Right renal cortex interstitium (tissue), 3 donors: ENCODE measurements at places on chromosomes 13 and 19. TPM values are rescaled to one million over a fixed set of nuclear protein-coding genes. Genes with fewer than 3 reads are reported as not detected.
A peak's percentile ranks its signal among the peaks of the same experiment; 100 is the strongest.

LRRC25 gene
- 0.65 TPM for polyA plus RNA-seq

GRCh38 chr19:55703790-55704215 is 28.8 kb downstream of the EPN1 start:
- DNase-seq = no peak

DNA sequence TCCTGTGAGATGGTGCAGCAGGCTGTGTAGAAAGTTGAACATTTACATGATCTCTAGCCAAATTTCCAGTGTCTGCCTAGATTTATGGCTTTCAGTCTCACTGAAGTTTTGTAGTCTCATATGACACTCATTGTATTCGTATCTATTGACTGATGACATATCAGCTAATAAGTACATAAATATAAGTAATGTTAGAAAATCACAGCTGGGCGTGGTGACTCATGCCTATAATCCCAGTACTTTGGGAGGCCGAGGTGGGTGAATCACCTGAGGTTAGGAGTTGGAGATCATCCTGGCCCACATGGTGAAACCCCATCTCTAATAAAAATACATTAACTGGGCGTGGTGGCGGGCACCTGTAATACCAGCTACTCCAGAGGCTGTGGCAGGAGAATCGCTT is 54.7 kb upstream of the HTR2A start:
- no peak for DNase-seq

GRCh38 chr19:5645409-5645808 is 22.5 kb downstream of the SAFB start:
- no peak for DNase-seq

GRCh38 chr19:37986048-37986750 is 79.2 kb downstream of the SIPA1L3 start:
- DNase-seq = no peak

GRCh38 chr19:49761625-49762311 is 1.3 kb downstream of the TSKS start:
- DNase-seq = no peak

GRCh38 chr13:77861741-77862140 is 56.9 kb downstream of the EDNRB start:
- DNase-seq = no peak

PTH2 gene
- polyA plus RNA-seq = not detected

ZNF835 gene
- 4.8 TPM for polyA plus RNA-seq

TTYH1 gene
- 6.9 TPM for polyA plus RNA-seq

- DNase-seq = no peak
These were observed 57.6 kb upstream of the ARGLU1 start for GRCh38 chr13:106625578-106625977.

- DNase-seq = no peak
These were observed 523.4 kb downstream of the FGF9 start for GRCh38 chr13:22194106-22194805.

DNA sequence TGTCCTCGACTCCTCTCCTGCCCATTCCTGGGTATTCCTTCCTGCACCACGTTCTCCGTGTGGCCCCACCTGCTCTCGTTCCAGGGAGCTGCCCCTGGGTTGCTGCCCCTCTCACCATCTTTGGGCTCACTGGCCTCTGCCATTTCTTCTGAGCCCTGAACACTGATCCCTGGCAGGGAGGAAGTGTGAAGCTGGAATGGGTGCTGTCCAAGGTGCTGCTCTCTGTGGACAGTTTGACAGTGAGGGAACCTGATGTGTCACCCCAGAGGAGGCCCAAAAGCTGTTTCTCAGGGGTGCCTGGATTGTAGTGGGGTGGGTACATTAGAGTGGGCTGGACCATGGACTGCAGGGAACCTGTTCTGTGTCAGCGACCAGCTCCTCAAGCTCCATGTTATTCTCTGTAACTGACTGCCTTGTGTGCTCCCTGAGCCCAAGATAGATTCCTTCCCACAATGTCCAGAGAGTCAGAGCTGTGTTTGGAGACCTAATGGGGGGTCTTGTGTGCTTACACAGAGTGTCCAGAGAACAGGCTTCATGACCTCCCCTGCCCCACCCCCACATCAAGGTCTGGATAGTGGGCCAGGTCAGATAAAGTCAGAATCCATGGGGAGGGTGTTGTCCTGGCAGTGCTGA is 7.2 kb upstream of the CEACAM8 start:
- DNase-seq = peak; percentile 13

- DNase-seq = no peak
These were observed 37.5 kb upstream of the PNMA8B start for GRCh38 chr19:46533078-46533620.

ADM5 gene
- 0.64 TPM for polyA plus RNA-seq

- no peak for DNase-seq
These were observed 49.4 kb upstream of the TEX29 start for GRCh38 chr13:111270765-111271698.

- no peak for DNase-seq
These were observed 214.9 kb downstream of the KCNRG start for GRCh38 chr13:50229960-50230661.

GDF15 gene
- 3.2 TPM for polyA plus RNA-seq

EFNA2 gene
- polyA plus RNA-seq = 1.3 TPM

- no peak for DNase-seq
These were observed 3.7 kb downstream of the FGF9 start for GRCh38 chr13:21674490-21675009.

CEACAM4 gene
- polyA plus RNA-seq = not detected

DNA sequence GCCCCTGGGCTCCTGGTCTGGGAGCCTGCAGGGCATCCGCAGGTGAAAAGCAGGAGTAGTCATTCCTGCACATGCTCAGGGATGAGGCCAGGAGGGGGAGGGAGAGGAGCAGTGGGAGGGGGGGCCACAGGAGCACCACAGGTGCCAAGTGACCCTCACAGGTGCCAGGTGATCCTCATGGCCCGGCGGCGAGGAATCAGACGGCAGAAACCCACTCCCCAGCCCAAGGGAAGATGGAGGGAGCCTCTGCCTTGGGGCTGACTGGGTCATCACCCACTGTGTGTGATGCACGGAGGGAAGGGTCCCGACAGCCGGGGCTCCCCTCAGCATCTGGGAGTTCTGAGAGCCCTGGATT is 27.4 kb downstream of the SH3GL1 start:
- DNase-seq = no peak

LILRB5 gene
- 1.4 TPM for polyA plus RNA-seq

DNA sequence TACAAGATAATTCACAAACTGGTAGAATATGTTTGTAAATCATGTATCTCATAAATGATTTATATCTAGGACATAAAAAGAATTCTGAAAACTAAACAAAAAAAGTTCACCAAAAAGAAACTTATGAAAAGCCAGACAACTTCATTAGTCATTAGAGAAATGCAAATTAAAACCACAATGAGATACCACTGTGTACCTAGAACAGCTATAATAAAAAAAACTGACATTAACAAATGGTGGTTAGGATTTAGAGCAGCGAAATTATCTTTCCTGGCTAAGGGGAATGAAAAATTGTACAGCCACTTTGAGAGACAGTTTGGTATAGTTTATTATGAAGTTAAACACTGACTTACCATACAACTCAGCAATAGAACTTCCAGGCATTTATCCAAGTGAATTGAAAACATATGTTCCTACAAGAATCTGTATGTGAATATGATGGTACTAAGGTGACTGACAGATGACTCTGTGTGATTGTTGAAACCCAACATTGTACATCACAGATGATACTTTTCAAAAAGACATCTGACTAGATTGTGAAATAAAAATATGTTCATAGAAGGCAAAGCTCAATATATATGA is 41.8 kb downstream of the UGGT2 start:
- DNase-seq = no peak

CFAP97D2 gene
- not detected for polyA plus RNA-seq

C5AR1 gene
- 4.6 TPM for polyA plus RNA-seq

DNA sequence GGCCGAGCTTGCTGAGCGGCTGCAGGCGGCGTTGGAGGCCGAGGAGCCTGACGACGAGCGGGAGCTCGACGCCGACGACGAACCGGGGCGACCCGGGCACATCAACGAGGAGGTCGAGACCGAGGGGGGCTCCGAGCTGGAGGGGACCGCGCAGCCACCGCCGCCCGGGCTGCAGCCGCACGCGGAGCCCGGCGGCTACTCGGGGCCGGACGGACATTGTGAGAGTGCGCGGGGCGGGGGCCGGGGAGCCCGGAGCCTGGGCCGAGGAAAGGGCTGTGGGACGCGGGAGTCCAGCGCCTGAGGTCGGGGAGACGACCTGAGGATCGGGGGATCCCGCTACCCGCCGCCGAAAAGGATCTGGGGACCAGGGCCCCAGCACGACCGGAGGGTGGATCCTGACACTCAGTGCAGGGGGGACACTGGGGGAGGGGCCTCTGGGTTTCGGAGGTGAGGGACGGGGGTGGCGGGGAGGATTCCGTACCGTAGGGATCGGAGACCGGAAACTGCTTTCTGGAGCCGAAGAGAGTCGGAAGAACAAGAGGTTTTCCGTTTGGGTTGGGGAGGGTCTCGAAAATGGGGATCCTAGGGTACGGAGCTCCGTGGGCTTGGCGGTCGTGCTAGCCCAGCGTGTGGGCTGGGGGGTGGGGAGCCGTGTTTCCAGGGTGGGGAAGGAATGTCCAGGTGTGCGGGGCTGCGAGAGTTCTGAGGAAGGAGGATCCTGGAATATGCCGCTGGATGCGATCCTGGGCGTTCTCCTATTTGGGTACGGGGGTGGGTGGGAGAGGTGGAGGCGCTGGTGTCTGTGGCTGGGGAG is 616 bp downstream of the HNRNPUL1 start:
- DNase-seq = no peak

GRCh38 chr19:51327066-51328001 is 14.6 kb downstream of the VSIG10L start:
- DNase-seq = no peak

DLEU7 gene
- polyA plus RNA-seq = 1.2 TPM

SHISA7 gene
- polyA plus RNA-seq = 0.13 TPM

ZNF431 gene
- polyA plus RNA-seq = 20.5 TPM

DNA sequence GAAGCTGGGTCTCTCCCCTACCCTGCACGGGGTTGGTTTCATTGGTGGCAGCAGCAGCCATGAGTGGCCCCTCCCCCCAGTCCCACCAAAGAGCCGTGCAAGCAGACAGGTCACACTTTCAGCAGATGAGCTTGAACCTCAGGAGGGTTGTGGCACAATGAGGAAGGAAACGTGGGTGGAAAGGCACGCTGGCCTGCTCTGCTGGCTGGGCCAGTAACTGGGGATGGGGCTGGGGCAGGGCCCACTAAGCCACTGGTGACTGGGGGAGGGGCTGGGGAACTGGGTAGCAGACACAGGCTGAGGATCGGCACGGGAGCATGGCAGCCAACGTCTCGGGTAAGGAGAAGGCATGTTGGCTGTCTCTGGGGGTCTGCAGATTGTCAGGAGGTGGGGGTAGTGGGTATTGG is at the start of gene P2RY11:
Gene P2RY11 (plus strand): TSS at position 289 of the 407 bp plus-strand sequence. CDS start 29 bp downstream, at position 318.
- no peak for DNase-seq

ARL11 gene
- 0.28 TPM for polyA plus RNA-seq

NCR1 gene
- polyA plus RNA-seq = 0.19 TPM

DNA sequence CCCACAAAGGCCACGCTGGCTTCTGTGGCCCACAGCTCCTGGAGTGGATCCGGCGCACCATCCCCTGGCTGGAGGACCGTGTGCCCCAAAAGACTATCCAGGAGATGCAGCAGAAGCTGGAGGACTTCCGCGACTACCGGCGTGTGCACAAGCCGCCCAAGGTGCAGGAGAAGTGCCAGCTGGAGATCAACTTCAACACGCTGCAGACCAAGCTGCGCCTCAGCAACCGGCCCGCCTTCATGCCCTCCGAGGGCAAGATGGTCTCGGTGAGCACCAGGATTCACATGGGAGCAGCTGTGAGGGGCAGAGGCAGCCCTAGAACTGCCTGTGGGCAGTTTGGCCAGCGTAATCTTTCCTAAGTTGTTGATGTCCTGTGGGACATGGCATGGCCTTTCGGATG is 27.2 kb downstream of the CAPN12 start:
- DNase-seq = no peak

DNA sequence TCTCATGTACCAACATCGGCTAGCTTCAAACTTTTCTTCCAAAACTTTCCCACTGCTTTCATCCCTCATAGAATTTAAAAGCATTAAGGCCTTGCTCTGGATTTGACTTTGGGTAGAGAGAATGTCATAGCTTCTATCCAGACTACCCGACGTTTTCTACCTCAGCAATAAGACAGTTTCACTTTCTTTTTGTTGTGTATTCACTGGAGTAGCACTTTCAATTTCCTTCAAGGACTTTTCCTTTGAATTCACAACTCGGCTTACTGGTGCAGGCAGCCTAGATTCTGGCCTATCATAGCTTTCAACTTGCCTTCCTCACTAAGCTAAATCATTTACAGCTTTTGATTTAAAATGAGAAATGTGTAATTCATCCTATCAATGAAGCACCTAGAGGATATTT is 420.4 kb upstream of the GPC6 start:
- DNase-seq = no peak

DNA sequence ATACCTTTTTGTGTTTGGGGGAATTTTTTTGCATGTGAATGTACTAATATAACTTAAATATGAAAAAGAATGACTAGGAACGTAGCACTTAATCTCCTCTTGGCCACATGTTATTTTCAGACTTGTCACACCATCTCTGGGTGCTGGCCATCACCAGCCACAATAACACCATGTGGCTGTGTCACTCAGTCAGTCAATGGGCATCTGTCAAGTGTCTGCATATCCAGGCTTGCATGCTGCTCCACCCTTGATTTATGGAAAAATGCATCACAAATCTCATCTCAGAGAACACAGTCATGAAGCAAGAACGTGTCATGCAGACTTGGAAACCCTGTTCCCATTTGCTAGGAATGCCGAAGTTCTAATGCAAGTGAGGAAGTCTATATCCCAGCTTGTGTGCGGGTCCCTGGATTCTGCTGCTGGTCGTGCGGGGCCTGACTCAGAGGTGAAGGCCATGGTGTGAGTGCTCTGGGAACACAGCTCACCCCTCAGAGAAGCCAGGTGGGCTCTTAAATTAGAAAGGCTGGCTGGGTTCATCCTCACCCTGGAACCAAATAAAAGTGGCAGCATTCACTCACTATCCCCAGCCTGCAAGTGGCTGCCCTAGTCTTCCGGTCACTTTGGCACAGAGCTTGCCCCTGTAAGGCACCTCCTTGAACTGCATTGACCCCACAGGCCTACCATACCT is 53.6 kb upstream of the ARHGEF7 start:
- no peak for DNase-seq

DNA sequence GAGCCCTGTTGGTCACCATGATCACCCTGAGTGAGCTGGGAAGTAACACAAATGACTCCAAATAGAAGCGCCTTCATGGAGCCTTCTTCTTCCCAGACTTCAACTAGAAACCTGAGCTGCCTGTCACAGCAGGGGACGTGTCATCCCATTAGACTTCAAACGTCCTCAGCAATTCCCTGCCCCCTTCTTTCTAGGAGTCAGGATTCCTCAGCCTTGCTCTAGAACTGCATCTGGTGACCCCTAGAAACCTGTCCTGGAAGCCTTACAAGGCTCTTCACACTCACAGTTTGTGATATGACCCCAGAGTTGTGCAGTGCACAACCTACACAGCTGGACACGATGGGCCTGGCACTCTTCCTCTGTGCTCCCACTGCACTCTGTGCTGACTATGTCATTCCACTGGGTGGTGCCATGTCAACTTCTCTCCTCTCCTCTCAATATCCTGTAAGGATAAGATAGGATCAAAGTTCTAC is 23.6 kb upstream of the TTYH1 start:
- DNase-seq = no peak

GRCh38 chr13:67048821-67049150 is 181.3 kb downstream of the PCDH9 start:
- DNase-seq = no peak
